ENCODE measurements at places on chromosomes 6 and 20. TPM values are rescaled to one million over a fixed set of nuclear protein-coding genes. Genes with fewer than 3 reads are reported as not detected.

Gene CGA
- not detected for total RNA-seq

Gene SLC18B1
- 3.2 TPM for total RNA-seq

Gene CHMP4B
- total RNA-seq: 78.0 TPM

Gene INSM1
- total RNA-seq: 0.47 TPM

Gene C4A
- 4.0 TPM for total RNA-seq

Gene JPH2
- total RNA-seq: not detected

Gene PPIL6
- total RNA-seq: 0.29 TPM

Gene TOMM34
- total RNA-seq: 22.2 TPM

Gene C20orf141
- total RNA-seq: not detected

Gene BPIFA1
- not detected for total RNA-seq
